Lung (tissue), 17 donors: ENCODE measurements at places on chromosomes 11 and 22.

- peak; percentile 87 for DNase-seq
Observed at GRCh38 chr11:96254087-96254486, 88.9 kb downstream of the MAML2 start.

DNA sequence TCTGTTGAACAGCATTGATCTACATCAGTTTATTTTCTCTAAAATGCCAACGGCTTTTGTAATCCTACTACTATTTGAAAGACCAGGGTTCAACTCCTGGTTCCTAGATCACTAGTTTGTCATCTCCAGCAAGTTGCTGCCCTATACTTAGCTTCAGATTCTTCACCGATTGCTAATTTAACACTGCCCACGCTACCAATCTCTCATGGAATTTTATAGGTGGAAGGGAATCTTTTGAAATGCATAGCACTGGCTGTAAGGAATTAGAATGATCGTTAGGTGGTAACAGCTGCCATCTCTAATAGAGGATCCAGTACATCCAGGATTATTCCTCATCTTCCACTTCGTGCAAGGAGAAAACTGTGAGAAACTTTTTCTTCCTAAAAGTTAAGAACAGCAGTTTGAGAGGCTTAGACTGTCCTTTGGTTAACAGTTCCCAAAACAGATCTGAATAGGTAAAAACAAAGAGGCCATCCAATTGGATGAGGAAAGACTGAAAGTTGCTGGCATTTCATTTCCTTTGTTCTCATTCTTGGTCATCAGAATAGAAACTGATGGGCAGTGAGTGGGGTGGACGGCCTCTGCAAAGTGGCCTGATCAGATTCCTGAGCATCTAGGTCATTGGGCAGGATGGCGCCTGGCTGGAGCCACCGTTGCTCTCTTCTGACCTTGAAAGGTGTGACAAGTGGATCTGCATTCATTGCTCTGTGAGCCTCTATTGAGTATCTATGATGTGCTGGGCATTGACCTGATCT lies 236.3 kb upstream of the SORL1-AS1 start:
- DNase-seq: no peak

DNA sequence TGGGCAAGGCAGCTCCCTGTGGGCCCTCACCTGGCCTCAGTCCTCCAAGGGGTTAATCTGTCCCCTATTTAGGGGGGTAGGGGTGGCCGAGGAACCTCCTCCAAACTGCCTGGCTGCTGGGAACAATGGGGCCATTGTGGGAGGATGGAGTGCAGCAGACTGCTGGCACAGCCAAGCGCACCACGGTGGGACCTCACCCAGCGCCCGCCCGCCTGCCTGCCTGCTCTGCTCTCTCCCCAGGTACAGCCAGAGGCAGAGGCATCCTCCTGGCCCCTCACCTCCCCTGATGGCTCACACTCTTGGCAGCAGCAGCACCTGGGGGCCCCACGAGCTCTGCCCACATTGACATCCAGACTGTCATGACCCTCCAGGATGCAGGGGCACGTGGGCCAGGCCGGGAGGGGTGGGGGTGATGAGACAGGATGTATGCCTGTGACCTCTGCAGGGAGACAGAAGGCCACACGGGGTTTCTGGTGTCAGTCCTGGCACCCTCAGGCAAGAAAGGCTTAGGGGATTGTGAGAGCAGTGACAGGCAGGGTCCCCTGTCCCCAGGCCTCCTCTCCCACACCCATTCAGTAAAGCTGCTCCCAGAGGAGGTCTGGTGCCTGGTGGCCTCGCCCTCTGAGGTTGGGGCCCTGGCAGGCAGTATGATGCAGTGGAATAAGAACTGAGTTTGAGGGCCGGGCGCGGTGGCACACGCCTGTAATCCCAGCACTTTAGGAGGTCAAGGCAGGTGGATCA lies 11.4 kb downstream of the BCL9L start:
- DNase-seq: peak; percentile 66

GRCh38 chr11:76074148-76075095 lies 131.9 kb downstream of the WNT11 start:
- peak; percentile 82 for DNase-seq

GRCh38 chr11:83681031-83681781 lies 395.0 kb upstream of the CCDC90B start:
- peak; percentile 43 for DNase-seq

DNA sequence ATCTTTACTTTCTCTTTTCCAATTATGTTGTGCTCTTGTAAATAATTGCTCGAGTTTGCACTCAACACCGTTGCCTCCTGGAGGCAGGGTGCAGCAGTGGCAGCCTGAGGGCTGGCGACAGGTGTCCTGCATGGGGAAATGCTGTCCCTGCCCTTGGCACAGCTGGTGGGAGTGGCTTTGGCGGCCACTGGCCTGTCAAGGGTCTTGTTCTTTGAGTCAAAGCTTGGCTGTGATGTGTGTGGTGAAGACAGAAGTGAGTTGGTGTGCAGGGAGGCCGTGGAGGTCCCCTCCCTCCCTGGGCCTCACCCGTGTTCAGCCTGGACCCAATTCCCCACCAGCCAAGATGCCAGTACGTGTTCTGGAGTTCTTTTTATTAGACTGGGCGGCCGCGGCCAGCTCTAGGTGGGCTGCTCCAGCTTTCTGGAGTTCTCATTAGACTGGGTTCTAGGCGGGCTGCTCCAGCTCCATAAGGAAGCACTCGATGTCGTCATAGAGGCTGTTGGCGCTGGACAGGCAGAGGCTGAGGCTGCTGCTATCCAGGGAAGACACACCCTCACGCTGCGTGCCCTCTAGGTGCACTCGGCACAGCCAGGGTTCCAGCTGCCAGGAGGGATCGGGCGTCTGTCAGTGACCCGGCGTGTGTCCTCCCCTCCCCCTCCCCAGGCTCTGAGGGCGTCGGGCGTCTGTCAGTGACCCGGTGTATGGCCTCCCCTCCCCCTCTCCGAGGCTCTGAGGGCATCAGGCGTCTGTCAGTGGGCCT lies 3.4 kb downstream of the IRF7 start:
- DNase-seq: no peak
